Stimulated activated CD4-positive, alpha-beta T cell treated with anti-CD3 and anti-CD28 coated beads, Interleukin-4, amount 100 ng/mL, for 1 hour (primary cell): ENCODE measurements at places on chromosomes 4 and X.

DNA sequence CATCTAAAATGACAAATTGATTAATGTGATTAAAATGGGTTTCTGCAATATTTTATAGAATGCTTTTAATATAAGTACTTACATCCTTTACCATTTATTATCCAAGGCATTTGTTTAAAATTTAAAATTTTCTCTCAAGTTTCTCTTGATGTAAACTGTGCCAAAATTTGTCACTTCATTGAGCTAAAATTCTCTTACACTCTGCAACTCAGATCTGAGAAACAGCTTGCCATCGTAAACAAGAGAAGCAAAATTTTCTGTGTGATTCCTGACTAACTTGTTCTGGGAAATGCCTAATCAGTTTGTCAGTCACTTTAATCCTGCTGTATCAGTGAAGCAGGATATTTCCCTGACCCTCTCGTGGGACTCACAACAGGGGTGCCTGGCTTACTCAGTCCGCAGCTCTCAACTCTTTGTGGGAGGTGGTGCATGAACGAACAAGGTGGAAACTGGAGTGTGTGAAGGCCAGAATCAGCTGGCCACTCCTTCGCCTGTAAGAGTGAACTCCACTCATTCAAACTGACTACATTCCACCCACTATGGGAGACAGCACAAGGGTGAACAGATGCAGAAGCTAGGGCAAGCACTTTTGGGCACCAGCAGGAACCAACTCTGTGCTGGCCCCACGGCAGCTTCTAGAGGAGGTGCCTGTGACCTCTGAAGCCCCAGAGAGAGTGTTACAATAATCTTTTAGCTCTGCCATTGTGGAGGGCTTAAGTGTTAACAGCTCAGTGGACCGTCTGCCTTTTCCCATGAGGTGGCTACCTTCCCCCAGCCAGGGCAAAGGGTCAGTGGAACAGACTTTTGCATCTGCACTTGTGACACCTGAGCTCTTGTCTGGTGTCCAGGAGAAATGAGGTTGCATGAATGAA, 349.4 kb downstream of the FAT4 start:
- no peak for DNase-seq

DNA sequence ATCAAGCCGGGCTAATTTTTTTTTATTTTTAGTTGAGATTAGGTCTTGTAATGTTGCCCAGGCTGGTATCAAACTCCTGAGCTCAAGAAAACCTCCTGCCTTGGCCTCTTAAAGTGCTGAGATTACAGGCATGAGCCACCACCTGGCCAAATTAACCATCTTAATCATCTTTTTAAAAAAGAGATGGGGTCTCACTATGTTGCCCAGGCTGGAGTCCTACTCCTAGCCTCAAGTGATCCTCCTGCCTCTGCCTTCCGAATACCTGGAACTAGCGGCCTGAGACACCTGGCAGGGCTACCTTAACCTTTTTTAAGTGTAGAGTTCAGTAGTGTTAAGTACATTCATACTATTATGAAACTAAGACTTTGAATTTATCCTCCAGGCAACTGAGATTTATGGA, 1.7 kb upstream of the RPS3A start:
- DNase-seq: no peak

GRCh38 chr4:71554025-71554424, 215.2 kb downstream of the SLC4A4 start:
- DNase-seq: no peak

DNA sequence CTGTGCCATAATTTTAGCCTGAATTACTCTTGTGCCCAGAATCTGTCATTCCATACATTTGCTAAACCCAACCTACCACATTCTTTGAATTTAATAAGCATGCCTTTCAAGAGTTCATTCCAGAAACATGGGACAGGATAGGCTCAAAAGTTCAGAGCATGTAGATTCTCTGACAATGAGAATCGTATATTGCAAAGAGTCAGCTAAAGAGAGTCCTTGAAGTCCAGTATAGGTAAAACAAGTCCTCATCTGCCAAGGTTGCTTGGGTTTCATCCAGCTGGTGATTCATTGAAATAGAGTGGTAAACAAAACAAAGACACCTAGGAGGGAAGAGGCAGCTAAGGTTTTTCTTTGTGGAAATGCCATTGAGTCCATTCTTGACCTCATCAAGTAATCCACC, 249.3 kb upstream of the DIPK2B start:
- no peak for DNase-seq

DNA sequence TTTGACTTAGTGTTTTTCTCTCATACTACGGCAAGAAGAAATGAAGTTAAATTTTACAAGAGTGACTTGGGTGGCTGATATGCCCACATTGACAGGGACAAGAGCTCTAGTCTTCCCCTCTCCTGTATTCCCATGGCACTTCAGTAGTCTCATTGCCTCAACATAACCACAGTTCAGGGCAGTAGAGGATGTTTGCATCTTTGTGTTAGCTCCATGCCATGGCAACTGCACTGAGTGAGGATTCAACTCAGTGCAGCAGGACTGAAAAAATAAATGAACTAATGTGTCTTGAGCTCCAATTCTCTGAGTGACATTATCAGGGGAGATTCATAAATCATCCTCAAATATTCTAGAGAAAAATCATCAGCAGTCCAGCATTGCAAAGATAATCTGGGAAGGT, 78.8 kb downstream of the TET2 start:
- no peak for DNase-seq

DNA sequence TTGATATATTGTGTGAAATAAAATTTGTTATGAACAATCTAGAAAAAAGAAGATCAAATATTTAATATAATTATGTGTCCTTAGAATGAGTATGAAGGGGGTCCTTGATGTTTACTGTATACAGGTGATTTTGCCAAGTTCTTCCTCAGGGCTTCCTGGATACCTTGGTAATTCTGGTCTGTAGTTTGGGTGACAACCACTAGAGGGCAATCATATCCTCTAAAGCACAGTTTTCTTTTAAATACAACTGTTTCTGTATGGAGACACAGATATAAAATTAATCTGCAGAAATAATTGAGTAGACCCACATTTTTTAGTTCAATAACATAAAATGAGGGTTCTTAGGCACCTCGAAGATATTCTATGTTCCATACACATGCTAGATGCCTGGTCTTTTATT, 157.7 kb downstream of the SPANXN1 start:
- no peak for DNase-seq

DNA sequence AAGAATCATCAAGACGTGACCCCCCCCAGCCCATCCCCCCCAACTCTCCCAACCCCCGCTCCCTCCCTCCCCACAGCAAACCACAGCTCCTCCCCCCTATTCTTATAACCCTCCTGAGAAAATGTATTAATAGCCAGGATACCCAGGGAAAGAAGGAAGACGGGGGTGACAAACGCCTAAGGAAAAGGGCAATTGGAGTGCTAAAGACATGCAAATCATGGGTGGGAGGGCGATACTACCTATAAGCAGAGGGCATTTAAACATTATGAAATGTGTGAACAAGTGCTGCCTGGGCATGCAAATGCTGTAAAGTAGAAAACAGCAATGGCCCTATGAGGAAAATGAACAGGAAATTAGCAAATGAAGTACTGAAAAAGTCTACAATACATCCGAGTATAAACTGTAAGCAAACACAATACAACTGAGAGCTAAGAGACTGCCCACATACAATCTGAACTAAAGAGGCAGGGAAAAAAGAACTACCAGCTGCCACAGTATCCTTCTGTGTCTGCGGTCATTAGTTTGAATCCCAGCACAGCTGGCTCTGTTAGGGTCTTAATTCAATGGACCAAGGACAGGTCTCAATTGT, 2.4 kb downstream of the CXXC4 start:
- DNase-seq: no peak

- no peak for DNase-seq
Measured at GRCh38 chrX:47390780-47391179, 20.4 kb downstream of the ZNF157 start.

GRCh38 chr4:124990398-124990797, 277.9 kb upstream of the ANKRD50 start:
- no peak for DNase-seq

DNA sequence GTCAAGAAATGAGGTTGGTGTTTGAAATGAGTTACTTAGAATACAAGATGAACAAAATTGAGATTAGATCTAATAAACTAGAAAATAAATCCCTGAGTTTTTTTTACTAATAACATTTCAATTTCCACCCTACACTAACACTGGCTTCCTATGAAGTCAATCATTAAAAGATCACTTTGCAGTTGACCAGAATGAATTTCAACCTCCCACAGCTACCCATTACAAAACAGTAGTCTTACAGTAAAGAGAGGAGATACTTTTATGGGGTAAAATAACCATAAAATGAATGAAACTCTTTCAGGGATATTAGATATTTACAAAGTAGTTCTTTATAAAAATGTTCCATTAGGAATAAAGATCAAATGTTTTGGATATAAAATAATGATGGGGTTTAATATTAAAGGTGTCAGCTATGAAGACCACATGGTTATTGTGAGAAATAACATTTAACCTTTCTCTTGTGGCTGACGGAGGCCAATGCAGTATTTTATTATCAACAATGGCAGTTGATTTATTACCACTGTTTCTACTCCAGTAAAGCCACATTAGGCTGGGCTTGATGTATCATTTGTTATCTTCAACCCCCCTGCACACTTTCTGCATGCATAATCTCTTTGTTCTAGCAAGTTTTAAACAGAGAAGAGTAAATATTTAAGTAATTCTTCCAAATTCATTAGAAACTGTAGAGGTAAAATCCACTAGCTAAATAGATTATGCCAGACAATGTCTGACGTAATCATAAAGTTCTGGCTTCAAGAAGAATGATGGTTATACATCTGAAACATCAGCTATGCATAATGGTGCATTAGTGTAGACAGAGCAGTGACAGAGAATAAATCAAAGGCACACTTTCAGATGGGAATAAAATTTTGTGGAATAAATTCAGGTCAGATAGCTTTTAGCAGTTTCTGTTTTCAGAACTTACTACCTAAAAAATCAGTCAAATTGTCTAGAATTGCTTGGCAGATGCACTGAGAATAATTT, 516.6 kb downstream of the PCDH18 start:
- no peak for DNase-seq

- DNase-seq: no peak
Measured at GRCh38 chr4:81590596-81590995, 118.9 kb upstream of the RASGEF1B start.

DNA sequence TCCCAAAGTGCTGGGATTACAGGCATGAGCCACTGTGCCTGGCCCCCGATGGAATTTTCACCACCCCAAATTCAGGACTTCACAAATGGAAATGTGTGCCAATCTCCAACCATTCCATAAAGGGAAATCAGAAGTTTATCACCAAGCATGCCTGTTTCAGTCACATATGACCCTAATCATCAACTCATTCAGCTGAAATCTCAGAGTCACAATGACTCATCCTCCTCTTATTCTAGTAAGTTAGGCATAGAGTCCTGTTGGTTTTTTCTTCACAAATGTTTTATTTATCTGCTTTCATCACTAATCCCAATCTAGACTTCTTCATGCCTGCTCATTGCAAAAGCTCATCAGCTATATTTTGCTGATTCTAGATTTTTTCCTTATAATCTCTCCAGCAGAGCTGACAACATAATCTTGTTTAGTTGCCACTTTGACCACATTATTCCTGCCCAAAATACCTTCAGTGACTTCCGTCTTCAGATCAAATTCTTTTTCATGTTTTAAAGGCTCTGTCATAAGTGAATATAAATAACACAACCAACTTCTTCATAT, 83.3 kb downstream of the SLC7A11 start:
- no peak for DNase-seq

- no peak for DNase-seq
Measured at GRCh38 chrX:16511796-16512776, 137.9 kb upstream of the S100G start.

DNA sequence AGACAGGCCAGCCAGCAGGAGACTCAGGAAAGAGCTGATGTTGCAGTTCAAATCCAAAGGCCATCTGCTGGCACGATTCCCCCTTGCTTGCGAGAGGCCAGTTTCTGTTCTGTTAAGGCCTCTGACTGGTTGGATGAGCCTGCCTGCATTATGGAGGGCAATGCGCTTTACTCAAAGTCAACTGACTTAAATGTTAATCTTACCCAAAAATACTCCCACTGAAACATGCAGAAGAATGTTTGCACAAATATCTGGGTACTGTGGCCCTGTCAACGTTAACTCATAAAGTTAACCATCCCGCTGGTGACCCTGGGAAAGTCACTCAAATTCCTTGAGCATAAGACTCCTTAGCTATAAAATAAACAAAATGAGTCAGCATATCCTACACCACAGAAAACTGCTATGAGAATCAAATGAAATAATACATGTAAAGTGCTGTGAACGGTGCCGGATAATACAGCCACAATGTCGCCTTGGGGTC, 326.4 kb downstream of the EVC2 start:
- no peak for DNase-seq

DNA sequence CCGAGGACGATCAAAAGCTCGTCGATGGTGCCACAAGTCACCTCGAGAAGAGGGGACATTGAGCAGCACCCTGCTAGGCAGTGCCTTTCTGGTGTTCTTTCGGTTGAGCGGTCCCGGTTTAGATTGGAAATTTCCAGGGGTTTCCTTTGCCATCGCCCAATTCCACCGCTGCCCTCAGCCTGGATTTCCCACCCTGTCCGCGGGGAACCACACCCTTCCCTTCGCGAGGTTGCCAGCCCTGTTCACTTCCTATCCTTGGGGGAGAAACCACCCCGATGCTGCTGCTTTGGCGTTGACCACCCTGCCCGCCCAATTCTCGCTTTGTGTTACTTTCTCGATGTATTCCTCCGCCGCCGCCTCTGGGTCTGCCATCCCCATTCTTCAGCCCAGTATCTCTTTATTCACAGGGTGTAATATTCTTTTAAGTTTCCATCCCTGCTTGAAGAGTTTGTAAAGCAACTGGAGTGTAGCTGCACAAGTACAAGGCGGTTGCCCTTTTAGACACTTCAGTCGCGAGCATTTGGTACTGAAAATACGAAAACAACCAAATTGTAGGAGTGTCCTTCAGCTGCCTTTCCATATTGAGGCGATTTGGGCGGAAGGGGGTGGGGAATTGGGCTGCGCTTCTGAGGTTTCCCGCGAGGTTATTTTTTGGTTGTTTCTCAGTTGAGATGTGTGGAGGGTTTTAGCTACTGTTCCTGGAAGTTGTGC, 1.1 kb downstream of the OGT start:
- peak; percentile 42 for DNase-seq

- DNase-seq: peak; percentile 34
Measured at GRCh38 chr4:118834960-118835569, 861 bp downstream of the SEC24D start.

DNA sequence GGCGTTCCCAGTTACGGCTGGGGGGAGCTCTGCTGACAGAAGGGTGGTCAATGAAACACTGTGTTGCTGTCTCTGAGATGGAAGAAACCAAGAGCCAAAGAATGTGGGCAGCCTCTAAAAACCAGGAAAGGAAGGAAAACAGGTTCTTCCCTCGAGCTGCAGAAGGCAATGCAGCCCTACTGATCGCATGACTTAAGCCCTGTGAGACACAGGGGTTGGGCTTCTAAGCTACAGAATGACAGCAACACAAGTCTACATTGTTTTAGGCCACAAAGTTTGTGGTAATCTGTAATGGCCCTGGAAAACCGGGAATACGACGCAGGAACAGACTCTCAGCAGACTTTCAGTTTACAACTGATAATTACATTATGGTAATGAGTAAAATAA, 38.2 kb upstream of the MTNR1A start:
- no peak for DNase-seq
